ENCODE measurements at places on chromosomes 4 and X.

DNA sequence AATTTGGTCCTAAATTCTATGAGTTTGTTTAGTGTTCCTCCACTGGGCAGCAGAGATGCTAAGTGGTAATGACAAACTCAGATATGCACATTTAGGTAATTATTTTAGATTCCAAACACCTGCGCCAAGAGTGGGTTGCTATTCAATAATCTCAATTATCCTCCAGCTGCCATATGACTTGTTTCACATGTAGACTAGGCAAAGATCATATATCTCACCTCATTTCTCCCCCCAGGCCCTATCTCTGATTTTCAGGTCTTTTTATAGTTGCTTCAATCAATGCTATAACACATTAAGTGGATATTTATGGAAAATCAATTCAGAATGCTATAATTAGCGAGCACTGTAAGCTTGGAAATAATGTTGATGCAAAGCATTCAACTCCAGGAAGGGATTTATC lies 217.6 kb downstream of the KCTD8 start:
- DNase-seq: no peak

DNA sequence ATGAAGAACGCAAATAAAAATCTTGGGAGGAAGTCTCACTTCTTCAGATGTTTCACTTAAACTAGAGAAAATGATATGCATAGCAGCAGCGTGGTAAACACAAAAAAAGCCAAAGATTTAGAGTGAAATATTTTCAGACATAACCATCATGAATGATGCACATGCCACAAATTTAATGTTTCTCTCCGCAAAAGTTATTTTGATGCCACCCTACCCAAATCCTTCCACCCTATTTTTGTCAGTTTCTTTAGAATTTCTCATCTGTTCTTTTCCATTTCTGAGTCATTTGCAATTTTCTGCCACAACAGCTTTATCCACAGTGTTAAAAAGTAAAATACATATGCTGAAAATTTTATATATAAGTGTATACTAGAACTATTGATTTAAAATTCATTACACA lies 1663.7 kb upstream of the ADGRL3 start:
- DNase-seq: no peak

- no peak for DNase-seq
These were observed 13.3 kb downstream of the OPHN1 start for GRCh38 chrX:68419975-68420374.

- peak; percentile 77 for DNase-seq
These were observed 34.1 kb downstream of the HTRA3 start for GRCh38 chr4:8303485-8304281.

DNA sequence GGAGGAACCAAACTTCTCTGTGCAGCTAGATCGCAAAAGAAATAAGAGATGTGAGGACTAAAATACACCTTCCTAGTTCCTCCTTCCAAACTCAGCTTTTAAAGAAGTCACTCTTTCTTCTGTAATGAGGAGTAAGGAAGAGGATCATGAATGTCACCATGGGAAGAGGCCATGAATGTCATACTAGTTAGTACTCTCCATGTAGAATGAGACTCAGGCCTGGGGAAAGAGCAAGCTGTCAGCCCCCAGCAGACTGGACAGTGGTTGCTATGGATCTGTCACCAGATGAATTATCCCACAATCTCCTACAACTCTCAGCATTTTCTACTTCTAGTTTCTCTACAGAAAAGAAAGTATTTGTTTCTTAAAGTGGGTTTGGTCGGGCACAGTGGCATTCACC lies 57.1 kb upstream of the PRDM8 start:
- no peak for DNase-seq

DNA sequence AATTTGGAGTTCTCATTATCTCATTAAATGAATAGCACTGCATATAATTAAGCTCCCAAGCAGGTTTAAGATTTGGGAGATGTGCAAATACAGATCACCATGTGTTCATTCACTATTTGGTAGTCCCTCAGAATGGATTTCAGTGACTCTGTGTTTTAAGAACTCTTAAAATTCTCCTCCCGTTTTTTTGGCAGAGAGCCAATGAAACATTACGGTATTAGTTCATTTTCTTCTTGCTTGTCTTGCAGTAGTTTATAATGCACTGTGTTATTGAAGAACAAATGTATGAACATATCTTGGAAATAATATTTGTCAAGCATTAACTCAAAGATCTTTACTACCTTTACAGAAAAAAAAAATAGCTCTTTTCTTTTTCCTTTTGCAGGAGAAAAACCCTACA lies 32.7 kb downstream of the KLF3 start:
- no peak for DNase-seq

- DNase-seq: no peak
These were observed 14.3 kb downstream of the PIGG start for GRCh38 chr4:513327-513726.

DNA sequence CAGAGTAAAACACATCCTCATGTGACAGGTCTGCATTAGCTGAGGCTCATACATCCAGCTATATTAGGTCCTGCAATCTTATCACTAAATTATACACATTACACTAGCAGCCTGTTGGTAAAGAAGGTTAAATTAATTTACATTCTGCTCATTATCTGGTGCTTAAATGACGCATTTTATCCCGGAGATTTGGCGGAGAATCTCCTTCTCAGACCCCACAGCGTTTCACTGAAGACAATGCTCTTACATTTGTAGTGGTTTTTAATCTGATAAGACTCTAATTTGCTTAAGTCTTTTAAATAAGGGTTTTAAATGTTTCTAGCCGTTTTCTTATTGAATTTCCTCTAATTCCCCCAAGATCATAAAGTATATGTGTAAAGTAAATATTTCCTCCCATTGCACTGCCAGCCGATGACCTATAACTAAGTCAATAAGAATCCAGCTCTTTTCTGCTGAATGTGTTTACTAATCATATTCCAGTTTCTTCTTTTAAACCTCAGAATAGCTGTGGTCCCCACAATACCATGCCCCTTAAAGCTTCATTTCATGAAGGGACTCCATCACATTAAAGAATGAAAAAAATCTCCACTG lies 2.1 kb upstream of the PITX2 start:
- no peak for DNase-seq

- DNase-seq: no peak
These were observed 100.7 kb upstream of the GRPR start for GRCh38 chrX:16022580-16023200.

GRCh38 chr4:110635163-110635865 lies 12.4 kb upstream of the PITX2 start:
- DNase-seq: no peak

- no peak for DNase-seq
These were observed 977 bp downstream of the RNF175 start for GRCh38 chr4:153758688-153759406.

DNA sequence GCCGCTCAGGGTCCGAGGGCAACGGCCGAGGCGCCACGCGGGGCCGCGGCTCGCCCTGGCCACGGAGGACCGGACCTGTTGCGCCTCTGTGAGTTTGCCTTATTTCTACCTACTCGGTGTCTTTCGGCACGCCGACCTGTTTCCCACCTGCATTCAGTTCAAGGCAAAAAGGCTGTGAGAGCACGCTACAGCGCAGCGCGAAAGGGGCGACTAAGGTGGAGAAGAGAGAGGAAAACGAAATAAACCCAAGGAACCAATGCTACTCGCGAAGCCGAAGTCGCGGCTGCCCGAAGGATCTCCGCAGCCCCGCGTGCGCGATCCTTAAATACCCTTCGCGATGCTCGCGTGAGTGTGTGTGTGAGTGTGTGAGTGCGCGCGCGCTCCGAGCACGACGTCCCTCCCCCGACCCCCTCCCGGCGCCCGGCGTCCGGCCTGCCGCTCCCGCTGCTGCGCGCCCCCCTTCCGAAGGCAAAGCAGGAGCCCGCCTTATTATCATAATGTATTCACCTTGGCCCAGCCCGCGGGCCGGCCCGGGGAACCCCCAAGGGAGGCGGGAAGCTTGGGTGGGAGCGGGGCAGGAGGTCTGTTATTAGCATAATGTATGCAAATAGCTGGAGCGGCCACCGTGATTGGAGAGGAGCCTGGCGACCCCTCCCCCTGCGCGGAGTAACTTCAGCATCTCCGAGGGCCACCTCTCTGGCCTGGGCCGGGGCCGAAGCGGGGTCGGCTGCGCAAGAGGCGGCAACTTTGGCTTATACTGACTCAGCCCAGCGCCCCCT lies at the start of gene COL25A1:
Gene COL25A1 (minus strand): TSS at position 298 of the 779 bp plus-strand sequence.
- DNase-seq: peak; percentile 56

- DNase-seq: no peak
These were observed 152.6 kb upstream of the SLC4A4 start for GRCh38 chr4:71186257-71186565.

GRCh38 chr4:92344216-92344615 lies 40.5 kb downstream of the GRID2 start:
- no peak for DNase-seq

DNA sequence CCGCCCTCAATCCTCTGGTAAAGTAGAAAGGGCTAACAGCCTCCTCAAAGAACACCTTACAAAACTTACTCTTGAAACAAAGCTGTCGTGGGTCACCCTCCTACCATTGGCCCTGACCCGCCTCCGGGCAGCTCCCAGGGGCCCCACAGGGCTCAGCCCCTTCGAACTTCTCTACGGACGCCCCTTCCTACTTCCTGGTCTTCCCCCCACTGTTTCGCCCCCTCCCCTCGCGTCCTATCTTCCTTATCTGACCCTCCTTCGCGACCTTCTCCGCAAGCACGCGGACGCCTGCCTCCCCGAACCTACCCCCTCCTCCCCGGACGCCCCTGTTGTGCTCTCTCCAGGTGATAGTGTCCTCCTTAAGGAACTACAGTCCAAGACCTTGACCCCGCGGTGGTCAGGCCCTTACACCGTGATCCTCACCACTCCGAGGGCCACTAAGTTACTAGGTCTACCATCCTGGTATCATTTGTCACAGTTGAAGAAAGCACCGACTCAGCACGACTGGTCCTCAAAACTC lies 963.1 kb downstream of the RPA4 start:
- no peak for DNase-seq

- no peak for DNase-seq
These were observed 191.8 kb downstream of the MAML3 start for GRCh38 chr4:139962130-139962684.

DNA sequence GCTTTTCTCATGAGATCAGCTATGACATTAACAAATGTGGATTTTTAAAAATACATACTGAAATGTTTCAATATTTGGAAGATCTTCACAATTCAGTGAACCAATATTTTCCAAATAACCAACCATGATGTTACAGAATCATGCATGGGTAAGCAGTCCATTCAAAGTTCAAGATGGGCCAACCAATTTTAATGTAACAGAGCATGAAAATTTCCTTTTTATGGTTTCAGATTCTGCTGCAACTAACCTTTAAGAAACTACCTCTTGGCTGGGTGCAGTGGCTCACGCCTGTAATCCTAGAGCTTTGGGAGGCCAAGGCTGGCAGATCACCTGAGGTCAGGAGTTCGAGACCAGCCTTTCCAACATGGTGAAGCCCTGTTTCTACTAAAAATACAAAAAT lies 107.7 kb downstream of the RBM47 start:
- DNase-seq: no peak

DNA sequence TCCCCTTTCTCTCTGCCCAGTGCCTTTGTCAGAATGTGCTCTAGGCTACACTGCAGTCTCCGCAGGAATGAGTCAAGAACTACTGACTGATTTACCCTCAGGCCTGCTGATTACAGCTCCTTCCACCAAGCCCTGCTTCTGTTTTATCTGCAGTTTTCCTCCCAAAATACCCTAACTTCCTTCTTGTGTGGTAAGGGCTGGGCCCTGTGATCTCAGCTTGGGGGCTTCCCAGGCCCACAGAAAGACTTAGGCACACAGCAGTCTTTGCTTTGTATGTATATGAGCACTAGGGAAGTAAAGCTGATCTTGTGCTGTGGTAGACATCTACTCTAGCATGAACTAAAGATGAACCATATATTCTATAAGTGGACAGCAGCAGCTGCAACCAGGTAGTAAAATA lies 18.8 kb downstream of the PAK3 start:
- DNase-seq: no peak

- DNase-seq: peak; percentile 69
These were observed 814 bp upstream of the RBM47 start for GRCh38 chr4:40630335-40631021.

- DNase-seq: no peak
These were observed 45.1 kb downstream of the MAP7D2 start for GRCh38 chrX:20071511-20072079.

DNA sequence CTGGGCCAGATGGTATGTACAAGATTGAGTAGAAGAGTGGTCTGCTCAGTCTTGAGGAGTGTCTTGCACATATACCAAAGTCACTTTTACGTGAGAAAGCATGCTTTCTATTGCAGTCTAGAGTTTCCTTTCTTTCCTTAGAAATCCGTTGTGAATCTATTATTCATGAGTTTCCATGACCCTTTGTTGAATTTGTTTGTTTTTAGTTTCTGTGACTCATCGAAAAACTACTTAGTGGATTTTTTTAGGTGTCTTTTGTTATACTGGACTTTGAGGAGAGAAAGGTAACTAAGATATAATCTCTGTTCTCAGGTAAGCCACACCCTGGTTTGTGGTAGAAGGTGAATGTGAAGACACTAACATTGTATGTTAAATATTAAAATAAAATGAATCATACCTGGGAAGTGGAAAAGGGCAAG lies 23.0 kb downstream of the GALNT7 start:
- DNase-seq: no peak

- no peak for DNase-seq
These were observed 576.8 kb upstream of the SMIM31 start for GRCh38 chr4:164177153-164177552.

DNA sequence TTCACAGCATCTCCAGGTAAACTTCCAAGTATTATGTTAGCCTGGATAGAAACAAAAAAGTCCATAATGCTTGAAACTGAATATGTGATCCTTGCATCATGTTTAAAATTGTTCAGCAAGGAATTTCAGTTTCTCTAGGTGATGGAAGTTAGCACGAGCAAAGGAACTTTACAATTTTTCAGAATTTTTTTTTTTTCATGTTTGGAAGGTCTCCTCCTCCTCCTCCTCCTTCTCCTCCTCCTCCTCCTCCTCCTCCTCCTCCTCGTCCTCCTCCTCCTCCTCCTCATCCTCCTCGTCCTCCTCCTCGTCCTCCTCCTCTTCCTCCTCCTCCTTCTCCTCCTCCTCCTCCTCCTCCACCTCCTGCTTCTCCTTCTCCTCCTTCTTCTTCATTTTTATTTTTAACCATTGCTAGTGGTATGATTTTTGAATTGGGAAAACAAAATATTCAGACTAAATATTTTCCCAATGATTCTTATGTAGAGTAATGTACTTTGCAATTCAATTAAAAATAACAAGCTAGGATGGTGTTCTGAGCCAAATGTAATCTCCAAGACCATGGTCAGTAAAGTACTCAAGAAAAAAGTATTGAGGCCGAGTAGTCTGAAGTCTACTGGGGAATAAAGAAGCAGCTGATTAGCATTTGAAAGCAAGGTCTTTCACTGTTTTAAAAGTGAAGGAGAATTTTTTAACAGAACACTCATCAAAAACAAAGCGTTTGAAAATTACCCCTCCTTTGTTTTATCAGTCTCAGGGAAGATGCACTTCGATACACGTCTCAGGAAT lies 420.9 kb upstream of the ATOH1 start:
- no peak for DNase-seq
